ENCODE measurements at places on chromosomes 3 and 15. TPM values are rescaled to one million over a fixed set of nuclear protein-coding genes. Genes with fewer than 3 reads are reported as not detected.

Gene CCPG1
- total RNA-seq = 28.9 TPM

Gene KCNMB2
- 0.06 TPM for total RNA-seq

Gene CNTN6
- not detected for total RNA-seq

Gene UQCC5
- total RNA-seq = 13.9 TPM

Gene SH3GL3
- total RNA-seq = 1.4 TPM

Gene B3GALNT1
- total RNA-seq = 28.4 TPM

Gene FOXL2
- total RNA-seq = 9.0 TPM

Gene PCOLCE2
- 13.8 TPM for total RNA-seq

Gene C2CD4A
- total RNA-seq = not detected

Gene ACTRT3
- total RNA-seq = not detected

Measured in Daoy (cell line).